Esophagus squamous epithelium (tissue), 5 donors: ENCODE measurements at places on chromosomes 6 and 20.

DNA sequence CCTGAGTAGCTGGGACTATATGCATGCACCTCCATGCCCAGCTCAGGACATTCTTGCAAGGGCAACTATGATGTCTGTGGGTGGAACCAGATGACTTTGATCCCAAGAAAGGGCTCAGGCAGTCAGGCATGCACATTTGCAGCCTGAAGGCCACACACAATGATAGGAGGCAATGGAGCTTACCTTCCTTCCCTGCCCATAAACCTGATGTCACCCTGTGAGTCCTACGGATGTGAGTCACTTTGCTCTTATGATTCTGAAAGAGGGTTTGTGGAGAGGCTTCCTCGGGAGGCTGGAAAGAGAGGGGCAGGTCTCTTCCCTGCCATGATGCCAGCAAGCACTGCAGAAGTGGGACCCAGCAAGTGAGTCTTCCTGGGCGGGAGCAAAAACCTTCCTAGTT lies 202.4 kb downstream of the LY86 start:
- no peak for DNase-seq
- peaks cover 12% of the 10 kb centered on the region for H3K4me1 ChIP-seq
- H3K36me3 ChIP-seq = no peaks in the 10 kb centered on the region
- peak overlapping the region; percentile 80 for H3K27ac ChIP-seq
- no peaks in the 10 kb centered on the region for H3K27me3 ChIP-seq

GRCh38 chr6:7813193-7813592 lies 87.3 kb downstream of the BMP6 start:
- no peaks in the 10 kb centered on the region for H3K4me1 ChIP-seq
- no peak overlapping the region for H3K4me3 ChIP-seq
- H3K36me3 ChIP-seq = no peaks in the 10 kb centered on the region
- H3K27ac ChIP-seq = no peak overlapping the region
- DNase-seq = no peak

DNA sequence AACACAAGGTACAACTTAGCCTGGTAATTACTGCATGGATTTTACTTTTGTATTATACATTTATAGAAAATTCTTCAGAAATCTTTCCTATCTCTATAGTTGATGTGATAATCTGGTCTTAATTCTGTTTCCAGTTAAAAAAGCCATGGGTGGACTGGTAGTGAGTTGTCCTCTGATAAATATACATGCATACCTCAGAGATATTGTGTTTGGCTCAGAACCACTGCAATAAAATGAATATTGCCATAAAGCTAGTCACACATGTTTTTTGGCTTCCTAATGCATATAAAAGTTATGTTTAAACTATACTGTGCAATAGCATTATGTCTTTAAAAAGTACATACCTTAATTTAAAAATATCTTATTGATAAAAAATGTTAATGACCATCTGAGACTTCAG lies 708.6 kb upstream of the MARCKS start:
- no peaks in the 10 kb centered on the region for H3K36me3 ChIP-seq
- H3K27me3 ChIP-seq = no peaks in the 10 kb centered on the region
- no peaks in the 10 kb centered on the region for H3K4me1 ChIP-seq
- H3K27ac ChIP-seq = no peak overlapping the region

- DNase-seq = no peak
- H3K4me3 ChIP-seq = no peak overlapping the region
- H3K27me3 ChIP-seq = no peaks in the 10 kb centered on the region
- no peak overlapping the region for H3K27ac ChIP-seq
- no peaks in the 10 kb centered on the region for H3K4me1 ChIP-seq
These were observed 8.1 kb upstream of the BCKDHB start for GRCh38 chr6:80098392-80098791.

- no peak overlapping the region for H3K4me3 ChIP-seq
- no peak overlapping the region for H3K27ac ChIP-seq
- no peaks in the 10 kb centered on the region for H3K4me1 ChIP-seq
- no peaks in the 10 kb centered on the region for H3K27me3 ChIP-seq
- DNase-seq = no peak
These were observed 372.9 kb downstream of the DOK5 start for GRCh38 chr20:54848262-54848661.

DNA sequence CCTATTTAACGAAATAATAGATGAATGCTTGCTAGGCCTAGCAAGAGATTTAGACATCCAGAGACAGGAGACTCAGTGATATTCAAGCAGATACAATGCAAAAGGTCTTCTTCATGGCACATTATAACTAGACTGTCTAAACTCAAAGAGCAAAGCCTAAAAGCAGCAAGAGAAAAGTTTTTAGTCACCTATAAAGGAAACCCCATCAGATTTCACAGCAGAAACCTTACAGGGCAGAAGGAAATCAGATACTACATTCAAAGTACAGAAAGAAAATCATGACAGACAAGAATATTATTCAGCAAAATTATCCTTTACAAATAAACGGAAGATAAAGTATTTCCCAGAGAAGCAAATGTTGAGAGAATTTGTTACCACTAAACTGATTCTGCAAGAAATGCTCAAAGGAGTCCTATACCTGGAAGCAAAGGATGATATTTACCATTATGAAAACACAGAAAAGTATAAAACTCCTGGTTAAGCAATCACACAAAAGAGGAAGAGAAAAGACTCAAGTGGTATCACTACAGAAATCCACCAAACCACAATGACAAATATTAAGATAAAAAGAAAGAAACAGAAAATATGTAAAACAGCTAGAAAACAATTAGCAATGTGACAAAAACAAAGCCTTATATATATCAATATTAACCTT lies 333.7 kb downstream of the MEI4 start:
- H3K4me1 ChIP-seq = no peaks in the 10 kb centered on the region
- no peak overlapping the region for H3K27ac ChIP-seq
- DNase-seq = no peak

- no peak overlapping the region for H3K27ac ChIP-seq
- H3K36me3 ChIP-seq = no peaks in the 10 kb centered on the region
- DNase-seq = no peak
- H3K4me1 ChIP-seq = no peaks in the 10 kb centered on the region
These were observed 125.8 kb upstream of the SPTLC3 start for GRCh38 chr20:12882832-12883506.

DNA sequence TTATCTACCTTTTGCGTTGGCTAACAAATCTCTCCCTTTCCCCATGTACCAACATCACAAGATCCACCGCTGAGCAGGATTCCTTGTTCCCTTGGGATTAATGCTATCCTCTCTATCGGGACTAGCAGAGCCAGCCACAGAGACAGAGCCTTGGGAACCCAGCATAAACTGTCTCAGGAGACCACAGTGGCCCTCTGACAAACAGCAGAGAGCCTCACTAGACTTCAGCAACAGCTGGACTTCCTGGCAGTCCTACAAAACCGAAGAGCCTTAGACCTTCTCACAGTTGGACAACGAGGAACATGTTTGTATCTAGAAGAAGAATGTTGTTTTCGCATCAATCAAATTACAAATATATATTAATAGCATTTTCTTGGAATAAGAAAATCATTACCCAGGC lies 39.6 kb upstream of the POU5F1 start:
- H3K27ac ChIP-seq = no peak overlapping the region
- H3K4me1 ChIP-seq = no peaks in the 10 kb centered on the region
- no peak overlapping the region for H3K4me3 ChIP-seq
- no peaks in the 10 kb centered on the region for H3K36me3 ChIP-seq
- no peak for DNase-seq

GRCh38 chr6:156175433-156175832 lies 601.7 kb upstream of the ARID1B start:
- H3K27me3 ChIP-seq = no peaks in the 10 kb centered on the region
- peaks cover 9% of the 10 kb centered on the region for H3K4me1 ChIP-seq
- no peak for DNase-seq
- no peak overlapping the region for H3K27ac ChIP-seq
- H3K4me3 ChIP-seq = no peak overlapping the region
- H3K36me3 ChIP-seq = no peaks in the 10 kb centered on the region

DNA sequence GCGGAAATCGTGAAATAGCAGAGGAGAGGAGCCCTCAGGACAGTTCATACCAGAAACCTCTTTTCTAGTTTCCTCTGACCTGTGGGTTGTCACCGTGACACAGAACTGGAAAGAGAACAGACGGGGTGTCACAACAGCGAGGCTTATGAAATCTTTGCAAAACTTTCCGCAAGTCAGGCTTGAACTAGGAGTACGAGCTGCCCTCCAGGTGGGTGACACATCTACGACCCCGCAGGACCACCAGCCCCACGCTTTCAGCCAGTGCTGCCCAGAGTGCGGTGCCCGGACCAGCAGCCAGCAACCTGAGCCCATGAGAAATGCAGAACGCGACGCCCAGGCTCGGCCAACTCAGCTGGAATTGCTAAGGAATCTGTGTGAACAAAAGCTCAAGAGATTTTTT lies 30.8 kb downstream of the WRNIP1 start:
- no peak overlapping the region for H3K4me3 ChIP-seq
- H3K4me1 ChIP-seq = peaks cover 19% of the 10 kb centered on the region
- DNase-seq = no peak

GRCh38 chr20:52948491-52948890 lies 23.7 kb upstream of the TSHZ2 start:
- H3K27me3 ChIP-seq = no peaks in the 10 kb centered on the region
- no peak overlapping the region for H3K4me3 ChIP-seq
- no peak for DNase-seq
- H3K27ac ChIP-seq = no peak overlapping the region

DNA sequence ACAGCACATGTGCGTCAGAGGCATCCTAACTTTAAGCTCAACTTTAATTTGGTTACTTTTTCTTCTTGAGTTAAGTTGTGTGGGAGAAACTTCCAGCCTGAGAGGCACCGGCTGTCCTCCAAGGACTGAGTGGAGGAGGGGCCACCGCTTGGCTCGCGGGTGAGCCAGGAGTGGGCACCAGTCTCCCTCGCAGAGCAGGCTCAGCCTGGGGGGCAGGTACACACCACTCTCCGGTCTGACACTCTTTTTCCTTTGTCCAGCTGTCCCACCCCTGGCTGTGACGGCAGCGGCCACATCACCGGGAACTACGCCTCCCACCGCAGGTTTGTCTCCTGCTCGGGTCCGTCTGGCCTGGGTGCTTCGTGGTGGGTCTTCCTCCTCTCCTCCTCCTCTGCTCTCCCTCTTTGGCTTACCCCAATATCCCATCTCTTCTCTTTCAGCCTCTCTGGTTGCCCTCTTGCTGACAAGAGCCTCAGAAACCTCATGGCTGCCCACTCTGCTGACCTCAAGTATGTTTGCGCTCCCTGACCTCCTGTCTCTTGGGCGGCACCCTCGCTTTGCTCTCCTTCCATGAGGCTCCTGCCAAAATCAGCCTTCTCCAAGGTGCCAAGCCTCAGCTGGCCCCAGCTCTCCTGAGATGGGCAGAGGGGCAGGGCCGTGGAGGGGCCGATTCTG lies 32.6 kb upstream of the PCMTD2 start:
- no peaks in the 10 kb centered on the region for H3K36me3 ChIP-seq
- H3K4me3 ChIP-seq = no peak overlapping the region
- no peak for DNase-seq
- H3K27me3 ChIP-seq = no peaks in the 10 kb centered on the region
- no peak overlapping the region for H3K27ac ChIP-seq

GRCh38 chr6:166523782-166524559 lies 62.5 kb downstream of the RAMACL start:
- no peak overlapping the region for H3K27ac ChIP-seq
- no peaks in the 10 kb centered on the region for H3K4me1 ChIP-seq

GRCh38 chr6:123171341-123172115 lies 175.5 kb downstream of the CLVS2 start:
- no peak for DNase-seq
- H3K27ac ChIP-seq = no peak overlapping the region
- H3K4me3 ChIP-seq = no peak overlapping the region
- H3K27me3 ChIP-seq = no peaks in the 10 kb centered on the region

GRCh38 chr20:38117635-38118034 lies 47.4 kb downstream of the TGM2 start:
- no peak overlapping the region for H3K4me3 ChIP-seq
- no peaks in the 10 kb centered on the region for H3K4me1 ChIP-seq

DNA sequence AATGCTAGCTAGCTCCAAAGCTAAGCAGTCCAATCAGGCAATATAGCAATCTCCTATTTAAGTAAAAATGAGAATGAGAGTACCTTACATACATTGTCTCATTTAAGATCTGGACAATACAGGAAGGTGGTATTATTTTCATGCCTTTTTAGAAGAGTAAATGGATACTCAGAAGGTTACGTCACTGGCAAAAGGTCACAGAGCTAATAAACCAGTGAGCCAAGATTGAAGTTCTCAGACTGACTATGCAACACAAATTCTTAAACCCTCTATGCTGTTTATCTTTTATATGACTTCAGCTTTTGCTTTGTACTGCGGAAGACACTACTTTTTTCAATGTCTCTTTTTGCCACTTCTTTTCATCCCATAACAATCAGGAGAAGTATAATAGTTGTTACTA lies 135.2 kb upstream of the PRL start:
- no peak overlapping the region for H3K4me3 ChIP-seq
- no peaks in the 10 kb centered on the region for H3K27me3 ChIP-seq
- no peaks in the 10 kb centered on the region for H3K36me3 ChIP-seq

GRCh38 chr6:113161018-113161315 lies 696.2 kb upstream of the MARCKS start:
- no peaks in the 10 kb centered on the region for H3K27me3 ChIP-seq
- no peak overlapping the region for H3K27ac ChIP-seq
- H3K36me3 ChIP-seq = no peaks in the 10 kb centered on the region
- no peak overlapping the region for H3K4me3 ChIP-seq
- DNase-seq = no peak

- H3K36me3 ChIP-seq = no peaks in the 10 kb centered on the region
- H3K27ac ChIP-seq = no peak overlapping the region
- peaks cover 16% of the 10 kb centered on the region for H3K4me1 ChIP-seq
- no peaks in the 10 kb centered on the region for H3K27me3 ChIP-seq
- DNase-seq = no peak
These were observed 152.7 kb downstream of the MYLK4 start for GRCh38 chr6:2597991-2598390.

DNA sequence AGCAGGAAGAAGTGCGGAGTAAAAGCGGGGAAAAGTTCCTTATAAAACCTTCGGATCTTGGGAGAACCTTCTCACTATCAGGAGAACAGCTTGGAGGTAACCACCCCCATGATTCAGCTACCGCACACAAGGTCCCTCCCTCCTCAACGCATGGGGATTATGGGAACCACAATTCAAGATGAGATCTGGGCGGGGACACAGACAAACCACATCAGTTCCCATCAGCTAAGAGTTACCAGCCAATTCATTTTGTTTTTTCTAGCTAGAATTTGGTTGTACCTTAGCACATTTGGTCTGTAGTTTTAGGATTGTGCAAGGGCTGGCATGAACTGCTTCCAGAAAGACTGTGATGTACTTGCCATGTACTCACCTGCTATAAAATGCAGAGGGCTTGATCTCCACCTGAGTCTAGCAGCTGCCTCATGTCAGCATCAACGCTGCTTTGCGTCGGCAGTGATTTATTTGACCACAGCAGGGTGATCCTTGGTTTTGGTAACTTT lies 94.7 kb upstream of the SLC2A12 start:
- no peaks in the 10 kb centered on the region for H3K36me3 ChIP-seq
- H3K27ac ChIP-seq = no peak overlapping the region
- H3K4me1 ChIP-seq = no peaks in the 10 kb centered on the region
- no peak for DNase-seq

- H3K36me3 ChIP-seq = no peaks in the 10 kb centered on the region
- H3K27ac ChIP-seq = no peak overlapping the region
- H3K4me3 ChIP-seq = no peak overlapping the region
These were observed 797.0 kb upstream of the GJE1 start for GRCh38 chr6:141335477-141336273.
